ENCODE measurements at places on chromosomes 2 and 18.

GRCh38 chr18:10085416-10085815 is 171.6 kb downstream of the VAPA start:
- no peak for DNase-seq

GRCh38 chr18:28136071-28136470 is 40.9 kb downstream of the CDH2 start:
- DNase-seq = no peak

DNA sequence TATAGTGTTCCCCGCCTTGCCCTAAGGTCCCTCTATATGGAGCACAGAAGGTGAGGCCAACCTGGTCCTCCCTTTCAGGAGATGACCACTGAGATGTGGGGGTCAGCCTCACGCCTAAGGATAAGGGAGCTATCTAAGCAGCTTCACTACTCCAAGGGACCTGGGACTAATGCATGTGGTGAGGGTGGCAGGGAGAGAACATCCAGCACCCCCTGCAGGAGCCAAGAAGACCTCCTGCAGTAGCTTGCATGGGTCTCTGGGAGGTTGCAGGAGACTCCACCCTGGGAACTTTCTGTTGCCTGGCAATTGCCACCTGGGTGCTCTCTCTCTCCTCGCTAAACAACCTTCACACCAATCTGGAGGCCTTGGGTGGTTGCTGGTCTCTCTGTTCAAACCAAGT is 93.0 kb upstream of the KLHL29 start:
- no peak for DNase-seq

DNA sequence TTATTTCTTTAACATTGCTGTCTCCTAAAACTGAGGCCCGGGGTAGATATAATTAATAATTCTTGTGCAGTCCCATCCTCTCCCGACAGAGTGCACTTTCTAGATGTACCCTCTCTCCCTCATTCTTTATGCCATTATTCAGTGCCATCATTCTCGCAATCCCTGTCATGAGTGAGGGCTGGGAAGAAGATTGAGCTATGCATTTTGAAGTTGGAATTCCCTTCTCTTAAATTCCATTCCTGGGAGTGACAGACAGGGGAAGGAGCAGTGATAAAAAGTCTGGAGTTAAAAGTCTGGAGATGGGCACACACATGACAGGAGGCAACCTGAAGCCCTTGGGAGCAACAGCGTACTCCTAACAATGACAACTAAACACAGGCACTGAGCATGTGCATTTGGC is 2.6 kb upstream of the KCNE4 start:
- no peak for DNase-seq

GRCh38 chr18:55338978-55339650 is 248.9 kb downstream of the TCF4 start:
- no peak for DNase-seq

- no peak for DNase-seq
Measured at GRCh38 chr2:30366199-30366691, 80.8 kb upstream of the LCLAT1 start.

GRCh38 chr2:64606479-64607363 is 47.0 kb downstream of the SERTAD2 start:
- no peak for DNase-seq

GRCh38 chr2:16870491-16871076 is 204.9 kb upstream of the CYRIA start:
- no peak for DNase-seq

DNA sequence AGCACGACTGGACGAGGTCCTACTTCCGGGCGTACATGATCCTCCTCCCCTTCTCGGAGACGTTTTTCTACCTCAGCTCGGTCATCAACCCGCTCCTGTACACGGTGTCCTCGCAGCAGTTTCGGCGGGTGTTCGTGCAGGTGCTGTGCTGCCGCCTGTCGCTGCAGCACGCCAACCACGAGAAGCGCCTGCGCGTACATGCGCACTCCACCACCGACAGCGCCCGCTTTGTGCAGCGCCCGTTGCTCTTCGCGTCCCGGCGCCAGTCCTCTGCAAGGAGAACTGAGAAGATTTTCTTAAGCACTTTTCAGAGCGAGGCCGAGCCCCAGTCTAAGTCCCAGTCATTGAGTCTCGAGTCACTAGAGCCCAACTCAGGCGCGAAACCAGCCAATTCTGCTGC is 24.8 kb downstream of the LYPD1 start:
- no peak for DNase-seq

- no peak for DNase-seq
Measured at GRCh38 chr2:15808944-15809343, 131.4 kb upstream of the MYCN start.

GRCh38 chr2:67896476-67896875 is 166.3 kb downstream of the C1D start:
- no peak for DNase-seq

GRCh38 chr2:48952143-48952542 is 196.6 kb upstream of the LHCGR start:
- no peak for DNase-seq

- no peak for DNase-seq
Measured at GRCh38 chr18:9631814-9632496, 17.6 kb upstream of the PPP4R1 start.

GRCh38 chr2:23953625-23954024 is 13.4 kb downstream of the UBXN2A start:
- DNase-seq = no peak

DNA sequence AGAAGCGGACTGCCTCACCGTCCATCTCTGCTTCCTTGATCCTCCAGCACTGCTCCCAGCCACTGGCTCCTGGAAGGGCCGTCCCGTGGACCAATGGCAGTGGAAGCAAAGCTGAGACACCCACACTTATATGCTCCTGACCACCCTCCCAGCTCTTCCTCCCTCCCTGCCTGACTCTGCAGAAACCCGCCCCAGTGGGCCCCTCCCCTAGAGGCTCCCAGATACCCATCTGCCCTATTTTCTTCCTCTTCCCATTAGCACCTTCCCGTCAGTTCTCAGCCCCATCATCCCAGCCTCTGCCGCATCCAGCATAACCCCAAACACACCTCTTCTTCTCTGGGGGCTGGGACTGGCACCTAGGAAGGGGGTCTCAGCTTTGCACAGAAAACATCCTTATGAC is at the start of gene CLEC4F:
Gene CLEC4F, minus strand, starts transcription at position 101 of the 400 bp plus-strand sequence. Its CDS starts 76 bp downstream, at position 25.
- no peak for DNase-seq

GRCh38 chr2:229971298-229971790 is 49.0 kb downstream of the FBXO36 start:
- no peak for DNase-seq

DNA sequence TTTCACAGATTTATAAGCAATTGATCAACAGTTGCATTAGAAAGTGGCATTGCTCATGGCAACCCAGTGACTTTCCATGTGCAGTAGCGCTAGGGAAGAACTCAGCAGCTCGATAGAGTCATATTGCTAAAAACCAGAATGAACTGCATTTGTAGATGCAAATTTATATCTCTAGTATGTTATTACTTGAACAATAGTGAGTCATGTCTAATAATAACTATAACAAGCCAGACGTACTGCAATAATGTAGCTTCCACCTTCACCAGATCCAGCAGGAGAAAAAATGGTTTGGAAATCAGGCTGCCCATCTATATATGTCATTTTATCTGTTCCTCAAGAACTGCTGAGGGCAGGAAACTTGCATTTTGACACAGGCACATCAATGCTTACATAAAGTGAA is 66.5 kb upstream of the FIGN start:
- DNase-seq = no peak

DNA sequence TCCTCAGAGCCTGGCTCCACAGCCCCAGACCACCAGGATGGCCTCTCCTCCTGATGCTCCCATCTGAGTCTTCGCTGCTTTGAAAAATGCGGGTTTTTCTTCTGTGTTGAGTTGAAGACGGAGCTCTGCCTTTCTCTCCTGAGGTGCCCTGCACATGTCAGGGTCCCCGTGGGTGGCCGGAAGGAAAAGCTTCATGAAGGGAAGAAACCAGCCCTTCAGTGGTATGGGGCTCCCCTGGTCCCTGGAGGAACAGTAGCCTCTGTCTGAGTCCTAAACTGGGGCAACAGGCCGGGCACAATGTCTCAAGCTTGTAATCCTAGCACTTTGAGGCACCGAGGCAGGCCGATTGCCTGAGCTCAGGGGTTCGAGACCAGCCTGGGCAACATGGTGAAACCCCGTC is 54.7 kb upstream of the CAB39 start:
- no peak for DNase-seq

GRCh38 chr2:225486236-225486635 is 86.7 kb downstream of the NYAP2 start:
- DNase-seq = no peak

All from fibroblast of the conjunctiva (primary cell).